Activated CD8-positive, alpha-beta T cell treated with anti-CD3 and anti-CD28 coated beads, Interleukin-2, amount 10 ng/mL, durations not matched to agents 7 days and 5 days (primary cell): ENCODE measurements at places on chromosomes 6 and 20. TPM values are rescaled to one million over a fixed set of nuclear protein-coding genes. Genes with fewer than 3 reads are reported as not detected.

Gene LY6G6C
- not detected for total RNA-seq

Gene TRERF1
- total RNA-seq: 11.3 TPM

Gene THBS2
- total RNA-seq: not detected

Gene SLC22A1
- 0.16 TPM for total RNA-seq

Gene PSMB8
- total RNA-seq: 385 TPM

Gene SLC17A3
- 0.55 TPM for total RNA-seq

Gene RAET1L
- total RNA-seq: not detected

Gene ADGRG6
- total RNA-seq: 1.6 TPM

Gene CHRNA4
- total RNA-seq: not detected

Gene OVOL2
- total RNA-seq: not detected

Gene GABRR1
- not detected for total RNA-seq

Gene RGS17
- total RNA-seq: not detected

Gene WFDC11
- total RNA-seq: not detected

Gene DNPH1
- total RNA-seq: 42.5 TPM

Gene PNLDC1
- total RNA-seq: 0.57 TPM

Gene MRPL2
- total RNA-seq: 57.5 TPM

Gene GLYATL3
- not detected for total RNA-seq

Gene NR2E1
- total RNA-seq: not detected

Gene CLIC1
- 617 TPM for total RNA-seq

Gene PIM1
- total RNA-seq: 432 TPM

Gene GPX5
- total RNA-seq: not detected

Gene GPR6
- not detected for total RNA-seq

Gene TP53TG5
- not detected for total RNA-seq

Gene MYH7B
- 0.26 TPM for total RNA-seq

Gene LY6G5B
- 23.2 TPM for total RNA-seq

Gene PRSS16
- 0.81 TPM for total RNA-seq

Gene LTA
- total RNA-seq: 19.4 TPM

Gene CRISP2
- not detected for total RNA-seq

Gene C20orf204
- total RNA-seq: 7.6 TPM

Gene COL12A1
- total RNA-seq: 0.05 TPM

Gene PGC
- total RNA-seq: not detected

Gene HSPA1B
- 87.1 TPM for total RNA-seq

Gene JPH2
- total RNA-seq: not detected

Gene IMPG1
- not detected for total RNA-seq

Gene ARFGEF2
- 20.1 TPM for total RNA-seq

Gene TPBG
- total RNA-seq: not detected

Gene CEP57L1
- total RNA-seq: 25.2 TPM

Gene HEY2
- not detected for total RNA-seq

Gene TCF15
- total RNA-seq: not detected

Gene OR2H2
- total RNA-seq: not detected

Gene IYD
- total RNA-seq: not detected

Gene PABPC1L
- 103 TPM for total RNA-seq

Gene DPM1
- 53.0 TPM for total RNA-seq

Gene MACROD2
- not detected for total RNA-seq

Gene RRAGD
- 2.5 TPM for total RNA-seq

Gene HLA-DMB
- total RNA-seq: 14.7 TPM

Gene SNX21
- total RNA-seq: 1.7 TPM

Gene SLC17A1
- not detected for total RNA-seq

Gene C6orf132
- not detected for total RNA-seq

Gene OPN5
- total RNA-seq: not detected

Gene ULBP2
- total RNA-seq: 0.60 TPM

Gene ENPP3
- total RNA-seq: 0.11 TPM

Gene MAFB
- not detected for total RNA-seq

Gene SCGN
- not detected for total RNA-seq

Gene ENPP5
- total RNA-seq: not detected

Gene NKX2-4
- not detected for total RNA-seq
